GM10248 (cell line): ENCODE measurements at places on chromosomes 3 and 15.
A peak's percentile ranks its signal among the peaks of the same experiment; 100 is the strongest.

- no peak for DNase-seq
Measured at GRCh38 chr15:41945731-41946130, 26.6 kb downstream of the EHD4 start.

DNA sequence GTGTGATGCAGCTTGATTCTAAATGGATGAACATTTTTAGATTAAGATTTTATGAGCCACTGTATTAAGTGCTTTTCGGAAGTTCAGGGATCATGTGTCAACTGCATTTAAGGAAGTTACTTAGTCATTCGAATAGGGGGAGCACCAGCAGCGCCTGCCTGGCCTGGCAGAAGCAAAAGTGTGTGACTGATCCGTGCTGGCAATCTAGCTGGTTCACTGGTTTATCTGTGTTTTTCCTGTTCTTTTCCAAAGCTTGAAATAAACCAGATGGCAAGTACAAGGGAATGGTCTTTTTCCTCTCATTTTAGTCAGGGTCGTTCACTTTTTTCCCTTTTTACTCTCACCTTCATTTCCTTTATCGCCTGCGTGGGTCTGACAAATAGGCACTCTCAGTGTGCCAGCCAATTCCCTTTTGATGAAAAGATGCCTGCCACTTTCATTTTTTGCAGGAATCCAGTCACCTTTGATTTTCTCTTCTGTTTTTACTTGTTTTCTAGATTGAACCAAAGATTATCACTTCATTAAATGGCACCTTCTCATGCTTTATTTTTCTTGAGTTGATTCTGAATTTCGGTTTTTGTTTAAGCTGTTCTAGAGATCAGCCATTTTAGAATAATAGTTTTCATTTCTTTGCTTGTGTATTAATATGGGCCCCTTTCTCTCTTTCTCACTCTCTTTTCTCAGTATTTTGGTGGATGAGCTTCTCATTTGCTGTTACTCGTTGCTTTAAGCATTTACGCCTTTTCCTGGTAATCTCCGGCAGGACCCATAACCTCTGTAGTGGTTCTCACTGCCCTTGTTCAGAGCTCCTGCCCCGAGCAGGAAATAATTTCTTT is 2.8 kb downstream of the ABHD2 start:
- DNase-seq, result no peak

DNA sequence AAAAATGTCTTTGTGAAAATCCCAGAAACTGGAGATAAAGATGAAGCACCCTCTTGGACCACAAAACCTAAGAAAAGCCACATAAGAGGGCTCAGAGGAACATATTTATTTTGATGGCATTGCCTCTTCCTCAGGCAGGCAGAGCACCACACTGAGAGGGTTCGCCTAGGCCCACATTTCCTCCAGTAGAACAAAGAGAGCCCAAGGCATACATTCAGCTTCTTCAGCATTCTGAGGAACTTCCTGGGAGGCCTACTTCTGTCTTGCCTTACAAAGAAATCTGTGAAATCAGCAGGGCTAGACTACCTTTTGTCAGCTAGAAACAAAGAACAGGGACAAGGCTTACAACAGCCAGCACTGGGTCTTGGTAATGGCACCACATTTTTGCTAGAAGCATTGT is 1325.3 kb downstream of the SI start:
- DNase-seq, result no peak

GRCh38 chr15:31001702-31002101 is 10.3 kb upstream of the MTMR10 start:
- DNase-seq, result no peak

DNA sequence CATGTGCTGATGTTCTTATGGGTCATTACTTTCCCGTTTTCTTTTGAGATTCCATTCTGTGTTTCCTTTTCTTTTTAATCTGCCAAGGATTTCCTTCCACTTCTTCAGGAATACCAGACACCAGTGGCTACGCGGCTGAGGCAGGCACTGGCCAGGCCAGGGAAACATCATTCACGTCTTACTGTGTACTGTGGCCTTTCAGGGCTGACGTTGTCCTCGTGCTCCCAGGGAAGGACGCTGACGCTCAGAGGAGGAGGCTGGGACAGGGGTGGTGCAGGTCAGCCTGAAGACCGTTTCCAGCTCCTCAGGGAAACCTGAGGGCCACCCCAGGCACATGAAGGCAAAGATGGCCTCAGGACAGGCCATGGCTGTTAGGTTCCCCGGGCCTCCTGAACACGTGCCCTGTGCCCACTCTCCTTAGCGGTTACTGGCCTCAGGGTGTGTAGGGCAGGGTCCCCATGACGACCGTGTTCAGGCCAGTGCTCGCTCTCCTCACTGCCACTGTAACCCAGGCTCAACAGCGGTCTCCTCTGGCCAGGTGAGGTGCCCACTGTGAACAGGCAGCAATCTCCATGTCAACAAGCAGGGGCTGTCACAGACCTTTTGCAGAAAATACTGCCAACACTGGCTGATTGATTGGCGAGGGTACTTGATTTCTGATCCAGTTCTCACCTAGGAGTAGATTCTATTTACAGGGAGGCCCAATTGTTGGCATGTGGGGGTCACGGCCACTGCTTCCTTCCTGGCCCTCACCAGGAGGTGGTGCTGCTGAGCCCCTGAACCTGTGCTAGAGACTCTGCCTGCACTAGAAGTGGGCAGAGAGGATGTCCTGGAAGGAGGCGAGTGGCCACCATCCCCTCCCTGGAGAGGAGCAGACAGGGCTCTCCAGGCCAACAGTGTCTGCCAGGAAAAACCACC is 169.5 kb downstream of the ATP10A start:
- DNase-seq, result no peak

DNA sequence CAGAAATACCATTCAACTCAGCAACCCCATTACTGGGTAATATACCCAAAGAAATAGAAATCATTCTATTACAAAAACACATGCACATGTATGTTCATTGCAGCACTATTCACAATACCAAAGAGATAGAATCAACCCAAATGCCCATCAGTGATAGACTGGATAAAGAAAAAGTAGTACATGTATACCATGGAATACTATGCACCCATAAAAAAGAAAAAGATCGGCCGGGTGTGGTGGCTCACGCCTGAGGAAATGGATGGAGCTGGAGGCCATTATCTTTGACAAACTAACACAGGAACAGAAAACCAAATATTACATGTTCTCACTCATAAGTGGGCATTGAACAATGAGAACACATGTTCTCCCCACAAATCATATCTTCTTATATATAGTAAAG is 75.7 kb upstream of the TNFSF10 start:
- no peak for DNase-seq

DNA sequence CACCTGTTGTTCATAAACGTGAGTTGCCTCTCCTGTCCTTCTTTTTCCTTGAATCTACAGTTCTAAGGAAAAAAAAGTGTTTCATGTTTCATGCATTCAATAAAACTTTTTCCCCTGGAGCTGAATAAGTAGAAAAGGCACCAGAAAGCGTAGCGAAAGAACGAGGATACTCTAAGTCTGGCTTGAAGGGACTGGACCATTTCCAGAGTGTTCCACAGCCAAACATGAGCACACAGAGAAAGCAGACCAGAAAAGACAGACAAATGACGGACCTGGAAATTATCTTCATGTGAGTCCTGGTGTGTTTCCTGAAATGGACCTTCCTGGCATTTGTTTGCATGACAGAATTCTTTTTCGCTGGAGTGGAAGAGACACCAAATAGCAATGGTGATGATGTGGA is 204.7 kb downstream of the SV2B start:
- no peak for DNase-seq

GRCh38 chr3:110623571-110623970 is 448.0 kb upstream of the NECTIN3 start:
- no peak for DNase-seq

GRCh38 chr15:66573719-66574595 is 8.2 kb upstream of the LCTL start:
- DNase-seq, result no peak

- no peak for DNase-seq
Measured at GRCh38 chr3:30314757-30315325, 291.6 kb upstream of the TGFBR2 start.

DNA sequence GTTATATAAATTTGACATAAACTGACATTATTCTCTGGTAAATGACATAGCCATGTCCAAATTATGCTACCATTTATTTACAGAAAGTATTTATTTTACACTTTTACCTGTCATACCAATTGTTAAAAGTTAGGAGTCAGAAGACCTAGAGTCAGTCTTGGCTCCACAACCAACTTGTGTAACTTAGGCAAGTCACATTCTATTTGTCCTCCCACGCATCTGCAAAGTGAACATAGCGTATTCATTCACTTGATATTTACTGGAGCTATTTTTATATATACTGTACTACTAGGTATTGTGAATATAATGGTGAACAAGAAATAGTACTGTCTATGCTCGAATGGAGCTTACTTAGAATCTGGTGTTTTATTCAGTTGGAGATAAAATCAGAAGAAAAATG is 78.7 kb downstream of the ZNF280D start:
- DNase-seq, result no peak

DNA sequence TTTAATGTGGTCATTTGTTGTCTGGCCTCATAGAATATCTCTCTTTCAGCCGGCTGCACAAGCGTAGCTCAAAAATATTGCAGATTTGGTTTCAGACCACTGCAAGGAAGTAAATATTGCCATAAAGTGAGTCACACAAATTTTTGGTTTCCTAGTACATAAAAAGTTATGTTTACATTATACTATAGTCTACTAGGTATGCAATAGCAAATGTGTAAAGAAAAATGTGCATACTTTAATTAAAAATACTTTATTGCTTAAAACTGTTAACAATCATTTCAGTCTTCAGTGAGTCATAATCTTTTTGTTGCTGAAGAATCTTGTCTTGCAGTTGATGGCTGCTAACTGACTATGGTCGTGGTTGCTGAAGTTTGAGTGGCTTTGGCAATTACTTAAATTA is 425.1 kb upstream of the ROBO1 start:
- DNase-seq, result no peak

- DNase-seq, result no peak
Measured at GRCh38 chr3:47910777-47911440, 105.3 kb downstream of the MAP4 start.

- DNase-seq, result no peak
Measured at GRCh38 chr3:140765246-140765645, 87.4 kb downstream of the TRIM42 start.

GRCh38 chr3:88433568-88433967 is 283.8 kb downstream of the C3orf38 start:
- peak; percentile 15 for DNase-seq

DNA sequence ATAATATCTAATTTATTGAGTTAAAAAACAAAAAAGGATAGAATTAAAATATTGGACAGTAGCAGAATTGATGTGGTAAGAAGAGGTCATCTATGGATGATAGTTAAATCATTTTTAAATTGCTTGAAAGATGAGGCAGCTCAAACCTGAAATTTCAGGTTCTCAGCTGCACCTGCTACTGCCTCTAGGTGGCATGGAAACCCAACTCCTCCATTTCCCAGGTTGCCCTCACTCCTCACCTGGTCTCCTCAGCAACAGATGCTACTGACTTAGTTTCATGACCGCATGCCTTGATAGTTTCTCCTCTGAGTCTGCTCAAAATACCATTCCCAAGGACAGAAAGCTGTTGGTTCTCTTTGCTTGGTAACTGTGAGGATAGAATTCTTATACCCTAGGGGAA is 148.1 kb downstream of the ABHD5 start:
- no peak for DNase-seq
